Fibroblast of upper back skin (primary cell): ENCODE measurements at places on chromosomes 13 and 19.

DNA sequence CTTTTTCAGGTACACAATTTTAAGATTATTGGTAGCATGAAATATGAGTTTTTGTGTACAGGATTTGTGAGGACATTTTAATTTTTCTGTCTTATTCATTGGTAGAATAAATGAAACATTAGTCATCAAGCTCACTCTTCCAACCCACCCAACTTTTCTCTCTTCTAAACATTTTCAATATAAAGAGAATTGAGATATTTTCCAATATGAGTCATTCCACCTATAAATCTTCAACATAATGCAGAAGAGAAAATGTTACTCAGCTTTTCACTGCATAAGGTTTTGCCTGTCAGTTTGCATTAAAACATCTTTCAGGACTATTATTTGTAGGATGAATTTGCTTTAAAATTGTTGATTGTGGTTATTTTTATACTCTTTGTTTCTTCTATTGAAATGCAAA is 330.7 kb downstream of the PCDH20 start:
- peak; percentile 75 for DNase-seq

- DNase-seq: no peak
These were observed 116.5 kb downstream of the DNAJC15 start for GRCh38 chr13:43139921-43140320.

DNA sequence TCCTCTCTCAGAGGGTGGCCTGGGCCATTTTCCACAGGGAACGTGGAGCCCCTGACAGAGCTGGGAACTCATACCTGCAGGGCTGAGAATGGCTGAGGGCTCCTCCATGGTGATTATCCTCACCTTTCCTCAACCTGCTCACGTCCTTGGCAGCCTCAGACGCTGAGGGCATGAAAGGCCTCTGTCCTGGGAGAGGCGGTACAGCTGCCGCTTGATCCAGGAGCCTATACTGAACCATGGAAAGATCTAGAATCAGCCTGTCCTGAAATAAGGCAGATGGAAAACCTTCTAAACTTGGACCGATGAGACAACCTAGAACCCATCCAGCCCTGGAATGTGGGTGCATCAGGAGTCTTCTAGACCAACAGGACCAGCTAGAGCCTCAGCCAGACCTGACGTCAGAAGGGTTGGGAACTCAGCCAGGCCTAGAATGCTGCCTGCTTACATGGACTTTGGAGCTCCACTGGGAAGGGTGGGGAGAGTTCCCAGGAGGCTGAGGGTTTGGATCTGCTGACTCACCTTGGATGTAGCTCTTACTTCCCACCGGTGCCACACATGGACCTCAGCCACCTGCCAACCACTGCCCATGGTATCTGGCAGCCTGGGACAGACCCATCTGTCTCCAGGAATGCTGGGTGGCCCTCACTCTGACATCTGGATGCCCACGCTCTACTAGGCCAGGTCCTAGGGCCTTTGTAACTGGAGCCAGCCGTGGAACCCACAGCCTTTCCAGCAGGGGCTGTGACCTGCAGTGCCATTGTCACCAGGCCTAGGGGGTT is 7.5 kb downstream of the KCTD15 start:
- peak; percentile 78 for DNase-seq

DNA sequence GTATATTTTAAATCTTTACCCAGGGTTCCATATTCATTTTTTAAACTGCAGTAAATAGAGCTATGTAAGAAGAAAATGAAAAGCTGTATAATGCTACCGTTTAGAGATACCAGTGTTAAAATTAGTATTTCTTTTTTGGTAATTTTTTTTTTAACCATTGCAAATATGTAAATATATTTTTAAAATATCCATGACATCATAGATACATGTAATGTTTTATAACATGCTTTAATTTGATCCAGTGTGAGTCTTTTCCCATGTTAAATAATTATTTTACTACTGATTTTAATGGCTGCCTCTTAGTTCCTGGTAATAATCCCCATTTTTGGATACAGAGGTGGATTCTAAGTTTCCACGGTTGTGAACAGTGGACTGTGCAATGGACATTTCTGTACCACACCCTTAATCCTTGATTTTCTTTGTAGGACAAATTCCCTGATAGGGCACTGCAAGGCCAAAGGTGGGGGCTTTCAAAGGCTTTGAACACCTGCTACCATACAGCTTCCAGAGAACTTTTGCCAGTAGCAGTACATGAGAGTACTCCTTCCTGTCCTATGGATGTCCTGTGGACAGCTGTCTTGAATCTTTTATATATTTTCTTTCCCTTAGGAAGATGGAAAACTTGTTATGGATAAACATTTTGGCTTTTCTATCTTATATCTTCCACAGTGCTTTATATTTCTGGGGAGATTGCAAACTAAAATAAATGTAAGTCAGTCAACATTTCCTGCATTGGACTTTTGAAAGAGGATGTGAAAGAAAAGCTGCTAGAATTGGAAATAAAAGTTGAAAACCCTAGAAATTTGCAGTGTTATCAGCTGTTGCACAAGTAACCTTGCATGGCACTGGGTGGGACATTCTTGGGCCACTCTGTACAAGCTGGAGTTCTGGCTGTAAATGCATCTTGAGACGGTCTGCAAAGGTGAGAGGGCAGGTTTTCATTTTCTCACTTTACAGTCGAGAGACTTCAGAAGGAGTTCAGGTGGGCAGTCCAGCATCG is 46.8 kb downstream of the ARHGEF7 start:
- no peak for DNase-seq

DNA sequence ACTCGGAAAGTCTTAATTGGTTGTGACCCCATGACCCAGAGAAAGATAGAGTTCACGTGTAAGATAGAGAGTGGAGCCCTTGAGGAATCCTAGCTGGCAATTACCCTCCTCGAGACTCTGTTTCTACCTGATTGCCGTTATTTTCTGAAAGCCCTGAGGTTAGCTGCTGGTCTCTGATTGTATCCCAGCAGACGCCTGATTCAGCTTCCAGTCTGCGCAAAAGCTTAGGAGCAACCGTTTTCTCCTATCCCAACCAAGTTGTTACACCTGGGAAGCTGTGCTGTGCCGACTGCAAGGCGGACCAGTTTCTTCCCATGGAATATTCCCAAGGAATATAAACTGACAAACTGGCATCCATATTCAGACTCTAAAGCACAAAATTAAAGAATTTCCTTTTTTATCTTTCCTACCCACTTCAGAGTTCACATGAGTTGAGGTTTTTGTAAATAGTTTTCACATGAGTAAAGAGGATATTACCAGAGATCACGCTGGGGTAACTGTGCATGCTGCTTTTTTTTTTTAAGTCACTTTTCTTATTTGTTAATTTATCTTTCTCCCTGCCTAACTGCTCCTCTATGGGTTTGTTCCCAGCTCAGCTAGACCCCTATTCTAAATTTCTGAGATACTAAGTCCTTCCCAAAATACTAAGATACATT is 1.5 kb upstream of the TRPC4 start:
- DNase-seq: peak; percentile 70

DNA sequence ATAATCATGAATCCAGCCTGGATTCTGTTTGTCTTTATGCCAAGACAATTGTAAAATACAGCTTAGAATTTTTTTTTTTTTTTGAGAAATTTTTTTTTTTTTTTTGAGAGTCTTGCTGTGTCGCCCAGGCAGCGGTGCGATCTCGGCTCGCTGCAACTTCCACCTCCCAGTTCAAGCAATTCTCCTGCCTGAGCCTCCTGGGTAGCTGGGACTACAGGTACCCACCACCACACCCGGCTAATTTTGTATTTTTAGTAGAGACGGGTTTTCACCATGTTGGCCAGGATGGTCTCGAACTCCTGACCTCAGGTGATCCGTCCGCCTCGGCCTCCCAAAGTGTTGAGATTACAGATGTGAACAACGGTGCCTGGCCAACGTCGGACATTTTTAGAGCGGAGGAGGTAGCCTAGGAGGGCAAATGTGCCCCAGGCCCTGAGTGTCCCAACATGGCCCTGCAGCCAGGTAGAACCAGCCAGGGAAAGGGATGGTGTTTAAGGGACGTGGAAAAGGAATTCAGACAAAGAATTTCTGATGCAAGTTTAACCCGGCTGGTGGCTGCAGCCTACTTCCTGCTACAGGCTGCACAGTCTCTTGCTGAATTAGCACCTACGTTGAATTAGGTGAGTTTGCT is 89.8 kb downstream of the GNG7 start:
- no peak for DNase-seq

DNA sequence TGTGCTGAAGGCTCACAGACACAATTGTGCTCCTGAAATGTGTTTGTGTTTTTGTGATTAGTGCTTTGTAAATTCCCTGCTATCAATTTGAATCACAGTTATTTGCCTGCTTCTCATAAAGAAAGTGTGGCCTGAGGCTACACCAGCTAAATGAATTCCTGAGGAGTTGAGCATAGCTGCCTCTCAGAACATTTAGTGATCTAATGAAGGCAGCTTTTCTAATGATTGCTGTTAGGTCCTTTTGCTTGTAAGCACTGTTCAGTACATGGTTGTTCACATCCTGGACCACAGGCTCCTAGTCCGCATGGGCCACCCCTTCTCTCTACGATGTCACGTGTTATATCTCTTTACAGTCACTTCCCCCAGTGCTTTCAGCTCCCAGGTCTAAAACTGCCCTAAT is 238.2 kb downstream of the B3GLCT start:
- no peak for DNase-seq
